Neuronal stem cell (in vitro differentiated cells): ENCODE measurements at places on chromosomes 2 and 18.
A peak's percentile ranks its signal among the peaks of the same experiment; 100 is the strongest.

GRCh38 chr2:26401739-26402541, at the start of gene DRC1:
Gene DRC1, plus strand, starts transcription at chr2:26401920. Its CDS starts 70 bp downstream, at chr2:26401990.
- H3K4me1 ChIP-seq = peaks cover 5% of the 10 kb centered on the region
- no peaks in the 10 kb centered on the region for H3K27me3 ChIP-seq
- H3K4me3 ChIP-seq = peak within 1 kb of the TSS; percentile 76
- no peaks in the 10 kb centered on the region for H3K36me3 ChIP-seq
- DNase-seq = peak; percentile 84
- no peak within 1 kb of the TSS for H3K27ac ChIP-seq

- H3K4me3 ChIP-seq = no peak overlapping the region
- H3K27me3 ChIP-seq = no peaks in the 10 kb centered on the region
- no peak overlapping the region for H3K27ac ChIP-seq
- DNase-seq = no peak
- no peaks in the 10 kb centered on the region for H3K4me1 ChIP-seq
Measured at GRCh38 chr2:11027195-11027594, 115.5 kb downstream of the KCNF1 start.

DNA sequence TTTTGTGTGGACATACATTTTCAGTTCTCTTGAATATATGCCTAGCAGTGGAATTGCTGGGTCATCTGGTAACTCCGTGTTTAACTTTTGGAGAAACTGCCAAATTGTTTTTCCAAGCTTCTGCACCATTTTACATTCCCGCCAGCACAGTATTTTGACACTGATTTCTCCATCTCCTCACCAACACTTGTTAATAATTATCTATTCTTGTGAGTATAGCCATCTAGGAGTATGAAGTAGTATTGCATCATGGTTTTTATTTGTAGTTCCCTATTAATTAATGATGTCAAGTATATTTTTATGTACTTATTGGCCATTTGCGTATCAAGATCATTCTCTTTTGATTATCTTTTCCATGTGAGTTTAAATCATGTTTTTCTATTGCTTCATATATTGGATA, 17.9 kb upstream of the AOX1 start:
- H3K4me1 ChIP-seq = no peaks in the 10 kb centered on the region
- H3K36me3 ChIP-seq = no peaks in the 10 kb centered on the region
- no peak overlapping the region for H3K27ac ChIP-seq
- no peaks in the 10 kb centered on the region for H3K27me3 ChIP-seq

DNA sequence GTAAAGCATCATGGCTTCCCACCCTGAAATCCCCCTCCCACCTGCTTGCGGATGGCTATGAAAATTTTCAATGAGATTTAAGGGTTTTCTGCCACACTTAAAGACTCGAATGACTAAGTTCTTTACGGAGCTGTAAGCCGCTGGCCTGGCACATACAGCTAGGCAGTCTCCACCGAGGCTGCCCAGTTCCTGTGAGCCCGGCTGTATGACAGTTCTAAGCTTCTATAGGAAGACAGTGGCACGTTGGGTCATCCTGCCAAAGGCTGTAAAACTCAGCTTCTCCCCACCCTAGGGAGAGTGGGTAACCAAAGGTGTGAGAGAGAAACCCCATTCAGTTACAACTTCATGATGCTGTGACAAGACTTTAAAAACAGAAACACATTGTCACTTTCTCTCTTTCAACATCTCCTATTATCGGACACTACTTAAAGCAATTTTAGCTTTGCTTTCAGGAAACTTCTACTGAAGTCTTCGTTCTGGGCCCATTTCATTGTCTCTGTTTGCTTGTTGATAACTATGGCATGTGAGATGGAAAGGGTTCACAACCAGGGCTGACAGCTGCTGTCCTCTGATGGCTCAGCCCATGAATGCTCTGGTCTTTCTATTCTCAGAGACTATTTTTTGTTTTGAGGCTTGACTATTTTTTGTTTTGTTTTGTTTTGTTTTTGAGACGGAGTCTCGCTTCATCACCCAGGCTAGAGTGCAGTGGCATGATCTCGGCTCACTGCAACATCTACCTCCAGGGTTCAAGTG, 7.1 kb downstream of the CASP8 start:
- no peak for DNase-seq
- no peaks in the 10 kb centered on the region for H3K4me1 ChIP-seq
- no peak overlapping the region for H3K27ac ChIP-seq
- H3K27me3 ChIP-seq = no peaks in the 10 kb centered on the region
- peaks cover under 1% of the 10 kb centered on the region for H3K36me3 ChIP-seq
